ENCODE measurements at places on chromosomes 12 and 14. TPM values are rescaled to one million over a fixed set of nuclear protein-coding genes. Genes with fewer than 3 reads are reported as not detected.

Gene PPP4R4
- total RNA-seq = not detected

Gene MYL2
- total RNA-seq = not detected

Gene LAG3
- total RNA-seq = 0.13 TPM

Gene KRT6C
- 0.07 TPM for total RNA-seq

Gene LALBA
- not detected for total RNA-seq
